ENCODE measurements at places on chromosomes 5 and 9.

DNA sequence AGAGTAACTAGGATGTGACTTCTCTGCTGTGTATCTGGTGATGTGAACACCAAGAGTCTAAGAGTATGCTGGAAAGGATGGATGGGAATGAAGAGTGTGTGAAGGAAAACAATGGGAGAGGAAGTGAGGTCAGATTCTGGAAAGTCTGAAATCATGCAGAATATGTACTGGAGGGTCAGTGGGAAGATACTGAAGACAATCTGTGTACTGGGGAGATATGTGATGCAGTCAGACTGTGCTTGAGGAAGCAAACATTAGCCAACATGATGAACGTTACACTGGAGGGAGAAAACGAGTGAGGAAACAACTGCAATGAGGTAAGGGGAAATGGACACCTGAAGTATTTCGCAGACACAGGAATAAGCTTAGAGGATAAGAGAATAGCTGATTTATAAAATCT is 105.7 kb downstream of the NR3C1 start:
- no peak for DNase-seq

DNA sequence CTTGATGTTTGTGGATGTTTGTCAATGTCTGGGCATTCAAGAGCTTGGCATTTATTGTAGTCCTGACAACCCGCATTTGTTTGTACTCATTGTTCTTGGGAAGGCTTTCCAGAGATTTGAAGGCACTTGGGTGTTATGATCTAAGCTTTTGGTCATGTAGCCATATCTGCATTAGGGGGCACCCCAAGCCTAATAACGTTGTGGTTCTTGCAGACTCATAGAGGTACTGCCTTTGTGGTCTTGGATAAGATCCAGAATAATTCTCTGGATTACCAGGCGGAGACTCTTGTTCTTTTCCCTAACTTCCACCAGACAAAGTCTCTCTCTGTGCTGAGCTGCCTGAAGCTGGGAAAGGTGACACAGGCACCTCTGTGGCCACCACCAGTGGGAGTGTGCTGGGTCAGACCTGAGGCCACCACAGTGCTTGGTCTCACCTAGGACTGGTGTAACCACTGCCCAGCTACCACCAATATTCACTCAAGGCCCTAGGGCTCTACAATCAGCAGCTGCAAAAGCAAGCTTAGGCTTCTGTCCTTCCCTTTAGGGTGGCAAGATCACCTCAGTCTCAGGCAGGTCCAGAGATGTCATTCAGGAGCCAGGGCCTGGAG is 144.4 kb upstream of the TAS2R1 start:
- peak; percentile 58 for DNase-seq

DNA sequence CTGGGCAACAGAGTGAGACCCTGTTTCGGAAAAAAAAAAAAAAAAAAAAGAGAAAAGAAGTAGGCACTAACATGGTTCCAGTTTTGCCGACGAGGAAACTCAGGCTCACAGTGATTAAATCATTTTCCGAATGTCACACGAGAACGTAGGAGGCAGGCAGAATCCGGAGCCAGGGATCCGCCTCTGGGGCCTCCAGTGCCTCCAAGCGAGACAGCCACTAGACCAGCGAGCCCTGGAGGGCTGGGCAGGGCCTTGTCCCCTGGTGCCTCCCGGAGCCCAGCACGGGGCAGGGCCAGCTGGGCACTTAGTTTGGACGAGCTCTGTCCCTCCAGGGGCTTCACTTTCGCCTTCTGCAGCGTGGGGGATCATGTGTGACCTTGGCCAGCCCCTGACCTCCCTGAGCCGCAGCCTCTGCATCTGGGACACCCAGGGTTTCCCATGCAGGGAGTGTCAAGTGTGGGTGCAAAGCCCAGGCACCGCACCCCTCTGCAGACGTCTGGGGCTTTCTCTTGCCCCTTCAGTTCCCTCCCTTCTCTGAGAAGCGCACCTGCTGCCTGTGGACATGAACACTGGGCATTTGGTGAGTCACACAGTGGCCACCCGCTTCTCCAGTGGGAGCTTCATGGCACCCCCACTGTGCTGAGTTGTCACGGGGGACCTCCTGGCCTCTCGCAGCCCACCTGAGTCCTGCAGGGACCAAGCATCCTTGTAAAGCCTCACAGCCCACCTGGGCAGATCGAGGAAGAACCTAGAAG is 80.3 kb downstream of the RXRA start:
- DNase-seq = no peak

DNA sequence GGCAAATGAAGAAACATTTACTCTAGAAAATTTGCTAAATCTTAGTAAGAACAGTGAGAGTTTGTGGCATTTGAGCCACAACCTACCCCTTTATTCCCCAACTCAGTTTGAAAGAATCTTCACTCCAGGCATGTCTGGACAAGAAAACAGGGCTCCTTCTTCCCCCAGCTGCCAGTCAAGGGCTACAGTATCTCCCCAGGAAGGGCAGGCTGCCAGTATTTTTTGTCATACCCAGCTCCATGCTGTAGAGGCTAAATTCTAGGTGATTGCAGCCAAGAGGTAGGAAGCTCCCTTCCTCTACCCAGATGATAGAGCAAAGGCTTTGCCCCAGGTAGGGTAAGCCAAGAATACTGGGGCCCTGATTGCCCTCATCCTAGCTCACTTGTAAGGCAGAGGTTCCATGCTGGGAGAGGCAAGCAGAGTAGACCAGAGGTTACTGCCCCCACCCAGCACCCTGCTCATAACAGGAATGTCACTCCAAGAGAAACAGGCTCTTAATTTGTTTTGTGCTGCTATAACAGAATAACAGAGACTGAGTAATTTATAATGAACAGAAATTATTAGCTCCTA is 20.0 kb upstream of the GRPEL2 start:
- no peak for DNase-seq

GRCh38 chr5:594226-594860 is 17.8 kb upstream of the CEP72 start:
- DNase-seq = no peak

DNA sequence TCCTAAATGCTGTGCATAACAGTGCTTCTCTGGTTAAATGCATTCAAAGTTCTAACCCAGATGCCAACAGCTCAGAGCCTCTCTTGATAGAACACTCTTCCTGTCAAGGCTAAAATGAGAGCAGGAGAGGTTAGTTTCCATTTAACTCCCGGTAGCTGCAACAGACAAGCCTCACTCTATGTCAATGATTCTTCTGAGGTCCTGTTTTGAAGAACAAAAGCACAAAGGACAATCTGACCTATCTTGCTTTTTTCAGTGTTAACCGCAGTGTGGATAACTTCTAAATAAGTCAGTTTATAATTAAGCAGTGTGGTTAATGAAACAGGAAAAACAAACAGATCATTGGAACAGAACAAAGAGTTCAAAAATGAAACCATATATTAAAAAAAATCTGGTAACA is 80.7 kb downstream of the ANKRD55 start:
- DNase-seq = no peak

DNA sequence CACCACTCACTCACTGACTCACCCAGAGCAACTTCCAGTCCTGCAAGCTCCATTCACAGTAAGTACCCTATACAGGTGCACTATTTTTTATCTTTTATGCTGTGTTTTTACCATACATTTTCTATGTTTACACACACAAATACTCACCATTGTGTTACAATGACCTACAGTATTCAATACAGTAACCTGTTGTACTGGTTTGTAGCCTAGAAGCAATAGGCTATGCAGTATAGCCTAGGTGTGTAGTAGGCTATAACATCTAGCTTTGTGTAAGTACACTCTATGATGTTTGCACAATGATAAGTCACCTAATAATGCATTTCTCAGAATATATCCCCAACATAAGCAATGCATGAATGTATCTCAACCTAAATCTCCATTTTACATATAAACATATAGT is 541.1 kb downstream of the NR2F1-AS1 start:
- no peak for DNase-seq

GRCh38 chr9:80504601-80505230 is 933.0 kb downstream of the TLE4 start:
- peak; percentile 13 for DNase-seq

DNA sequence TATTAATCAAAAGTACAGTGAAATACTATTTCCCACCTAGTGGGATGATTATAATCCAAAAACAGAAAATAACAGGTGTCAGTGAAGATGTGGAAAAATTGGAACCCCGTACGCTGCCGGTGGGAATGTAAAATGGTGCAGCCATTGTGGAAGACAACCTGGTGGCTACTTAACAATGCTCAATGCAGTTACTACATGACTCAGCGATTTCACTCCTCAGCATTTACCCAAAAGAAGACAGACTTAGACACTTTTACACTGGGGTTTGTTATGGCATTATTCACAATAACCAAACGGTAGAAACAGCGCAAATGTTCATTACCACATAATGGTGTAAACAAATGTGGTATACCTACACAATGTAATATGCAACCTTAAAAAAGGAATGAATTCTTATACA is 23.9 kb downstream of the SECISBP2 start:
- no peak for DNase-seq

- no peak for DNase-seq
Measured at GRCh38 chr9:21141427-21141882, at the start of gene IFNW1. TSS of gene IFNW1 (minus strand) at chr9:21141832. CDS start at chr9:21141570, 262 bp downstream.

- DNase-seq = no peak
Measured at GRCh38 chr9:128164307-128164885, 4.3 kb downstream of the BBLN start.

GRCh38 chr5:130017173-130017572 is 112.9 kb downstream of the CHSY3 start:
- no peak for DNase-seq

GRCh38 chr9:129287619-129288305 is 109.7 kb upstream of the IER5L start:
- DNase-seq = no peak

- DNase-seq = peak; percentile 69
Measured at GRCh38 chr5:178232124-178232919, at the start of gene PHYKPL. TSS of gene PHYKPL (minus strand) at chr5:178232802. CDS start at chr5:178232550, 252 bp downstream.

DNA sequence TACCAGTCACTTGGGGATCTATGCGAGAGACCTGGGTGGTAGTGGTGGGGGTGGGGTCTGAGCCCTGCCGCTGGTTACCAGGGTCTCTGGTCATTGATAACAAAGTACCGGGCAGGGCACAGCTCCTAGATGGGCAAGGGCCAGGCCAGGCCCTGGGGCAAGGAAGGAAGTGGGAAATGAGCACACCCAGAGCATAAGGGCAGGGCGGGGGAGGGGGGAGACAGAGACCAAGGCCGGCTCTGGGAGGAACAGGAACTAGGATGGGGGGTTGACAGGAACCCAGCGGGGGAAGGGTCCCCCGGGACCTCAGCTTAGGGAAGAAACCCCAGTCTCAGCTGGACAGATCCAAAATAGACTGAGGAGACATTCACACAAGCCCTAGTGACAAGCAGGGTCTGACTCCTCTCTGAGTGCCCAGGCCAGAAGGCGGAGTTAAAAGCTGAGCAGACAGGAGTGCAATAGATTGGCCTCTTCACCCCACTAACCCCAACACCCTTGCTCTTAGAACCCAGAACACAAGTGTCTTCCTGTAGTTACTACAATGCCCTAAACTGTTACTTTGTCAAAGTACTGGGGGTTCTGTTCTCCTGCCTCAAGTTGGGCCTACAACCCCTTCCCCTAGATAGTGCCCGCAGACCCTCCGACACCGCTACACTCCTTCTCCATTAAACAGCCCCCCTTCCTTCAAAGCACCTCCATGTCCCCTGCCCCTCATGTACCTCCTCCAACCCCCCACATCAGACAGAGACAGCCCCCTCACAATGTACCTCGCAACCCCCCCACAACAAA is 628 bp downstream of the ATOSB start:
- DNase-seq = no peak

- no peak for DNase-seq
Measured at GRCh38 chr5:9477537-9477936, 68.3 kb downstream of the SEMA5A start.

GRCh38 chr5:170749911-170750431 is 33.6 kb upstream of the GABRP start:
- no peak for DNase-seq

DNA sequence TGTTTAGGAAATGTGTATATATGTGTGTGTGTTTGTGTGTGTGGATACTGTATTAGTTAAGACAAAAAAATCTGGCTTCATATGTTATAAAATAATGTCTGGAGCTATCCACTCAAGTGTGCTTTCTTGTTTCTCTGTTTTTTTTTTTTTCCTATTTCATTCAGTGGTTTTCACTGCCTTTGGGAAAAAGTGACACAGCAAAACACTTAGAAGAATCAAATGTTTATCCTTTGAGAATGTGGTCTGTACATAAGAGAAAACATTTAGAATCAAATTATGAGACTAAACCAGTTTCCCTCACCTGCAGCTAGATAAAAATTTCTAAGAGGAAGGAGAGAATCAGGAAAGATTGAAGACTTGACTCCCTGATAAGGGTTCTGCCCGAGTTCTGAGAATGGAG is 8.1 kb downstream of the TMC1 start:
- DNase-seq = no peak

GRCh38 chr5:72074251-72074650 is 33.0 kb upstream of the MAP1B start:
- DNase-seq = no peak

- no peak for DNase-seq
Measured at GRCh38 chr9:88747768-88748167, 212.8 kb downstream of the NXNL2 start.

- peak; percentile 1 for DNase-seq
Measured at GRCh38 chr9:87442451-87442850, 55.2 kb upstream of the DAPK1 start.

DNA sequence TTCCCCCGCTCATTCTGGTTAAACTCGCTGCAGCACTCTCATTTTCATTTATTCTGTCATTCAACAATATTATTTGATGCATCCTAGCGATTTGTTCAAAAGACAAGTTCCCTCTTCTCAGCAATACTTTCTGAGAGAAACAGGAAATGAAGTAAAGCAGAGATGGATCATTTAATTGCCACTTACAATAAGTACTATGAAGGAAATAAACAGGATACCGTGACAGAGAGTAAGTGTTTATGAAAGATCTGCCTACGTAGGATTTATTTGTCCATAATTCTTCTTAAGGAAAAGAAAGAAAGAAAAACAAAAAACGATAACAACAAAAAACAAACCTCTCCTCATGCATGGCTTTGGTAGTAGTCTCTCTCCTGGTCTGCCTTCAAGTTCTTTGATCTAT is 406.8 kb upstream of the ZNF608 start:
- DNase-seq = no peak

GRCh38 chr5:180160789-180161188 is 48.2 kb downstream of the RASGEF1C start:
- no peak for DNase-seq

DNA sequence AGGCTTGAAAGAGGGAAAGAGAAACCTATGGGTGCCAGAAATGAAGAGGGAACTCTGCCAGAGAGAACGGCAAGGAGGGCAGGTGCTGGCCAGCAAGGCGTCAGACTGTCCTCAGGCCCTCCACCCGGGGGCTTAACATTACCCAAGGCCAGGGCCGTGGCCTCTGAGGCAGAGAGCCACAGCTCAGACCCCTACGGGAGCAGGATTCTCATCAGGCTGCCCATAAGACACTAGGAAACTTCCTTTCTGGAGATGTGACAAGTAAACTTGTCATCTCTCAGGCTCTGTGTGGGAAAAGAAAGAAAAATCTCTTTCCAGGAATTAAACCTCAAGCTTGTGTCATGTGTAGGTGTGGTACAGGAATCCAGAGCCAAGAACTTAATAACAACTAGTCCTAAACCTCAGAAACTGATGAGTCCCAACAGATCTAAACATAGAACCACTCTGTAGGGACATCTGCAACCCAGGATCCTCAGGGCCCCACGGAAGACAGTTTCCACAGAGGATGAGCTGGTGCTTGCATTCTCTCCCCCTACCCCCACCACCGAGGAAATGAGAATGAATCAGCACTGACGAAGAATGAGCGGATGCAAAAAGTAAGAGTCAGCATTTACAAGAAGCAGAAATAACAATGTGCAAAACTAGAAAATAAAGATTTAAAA is 74.3 kb downstream of the DCP2 start:
- DNase-seq = no peak

GRCh38 chr9:126338945-126339344 is 12.3 kb downstream of the MVB12B start:
- DNase-seq = no peak

All from G401 (cell line).